Esophagus mucosa (tissue), 1 donor: ENCODE measurements at places on chromosomes 1 and 21. TPM values are rescaled to one million over a fixed set of nuclear protein-coding genes. Genes with fewer than 3 reads are reported as not detected.

Gene DOCK7
- 15.6 TPM for total RNA-seq

Gene BNIPL
- 55.8 TPM for total RNA-seq

Gene OR2T35
- total RNA-seq = not detected

Gene DLGAP3
- 0.28 TPM for total RNA-seq

Gene HTR6
- not detected for total RNA-seq

Gene KRTAP19-1
- not detected for total RNA-seq

Gene GRHL3
- 177 TPM for total RNA-seq

Gene MMP23B
- total RNA-seq = 0.92 TPM

Gene GBP4
- 1.0 TPM for total RNA-seq

Gene S100A14
- total RNA-seq = 1,938 TPM

Gene SLC1A7
- not detected for total RNA-seq

Gene CACNA1S
- total RNA-seq = not detected

Gene OR2L2
- not detected for total RNA-seq

Gene MROH7
- total RNA-seq = 0.68 TPM

Gene KLHDC7A
- 0.28 TPM for total RNA-seq

Gene YARS1
- total RNA-seq = 93.3 TPM

Gene NID1
- total RNA-seq = 5.3 TPM

Gene CENPL
- 7.2 TPM for total RNA-seq

Gene SNRPE
- total RNA-seq = 67.4 TPM

Gene MYCL
- total RNA-seq = 16.9 TPM

Gene CFAP107
- total RNA-seq = not detected

Gene ERRFI1
- 25.4 TPM for total RNA-seq

Gene ATP1A4
- total RNA-seq = not detected

Gene CFAP410
- total RNA-seq = 7.1 TPM

Gene LDLRAD1
- total RNA-seq = 0.24 TPM

Gene PTGFRN
- 55.1 TPM for total RNA-seq

Gene KRTAP10-4
- total RNA-seq = not detected

Gene KPRP
- 3.6 TPM for total RNA-seq

Gene KLF17
- total RNA-seq = not detected

Gene OPRD1
- total RNA-seq = not detected

Gene TAS1R3
- 0.56 TPM for total RNA-seq

Gene CHD1L
- total RNA-seq = 19.0 TPM

Gene STUM
- total RNA-seq = 0.24 TPM
